ENCODE measurements at places on chromosomes 3 and 15.

GRCh38 chr3:20073683-20074082 is 33.4 kb downstream of the KAT2B start:
- no peak for DNase-seq

GRCh38 chr3:46405301-46406019 is 1.4 kb downstream of the CCR5AS start:
- DNase-seq = no peak

DNA sequence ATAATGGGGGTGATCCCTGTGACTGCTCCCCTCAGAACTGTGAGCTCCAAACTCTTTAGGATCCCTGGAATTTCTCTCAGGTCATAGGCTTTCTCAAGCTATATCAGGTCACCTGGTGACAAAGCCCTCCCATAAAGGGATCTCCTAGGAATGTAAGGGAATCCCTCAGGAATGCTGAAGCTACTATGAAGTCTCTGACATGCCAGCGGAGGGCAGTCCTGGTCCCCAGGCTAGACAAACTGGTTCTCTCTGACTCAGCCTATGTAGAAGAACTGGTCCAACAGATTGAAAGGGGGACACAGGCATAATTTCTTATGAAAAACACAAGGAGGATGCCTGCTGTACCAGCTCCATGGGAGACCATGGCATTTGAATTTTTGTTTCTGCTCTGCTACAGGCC is 6.7 kb downstream of the LPCAT4 start:
- DNase-seq = no peak

DNA sequence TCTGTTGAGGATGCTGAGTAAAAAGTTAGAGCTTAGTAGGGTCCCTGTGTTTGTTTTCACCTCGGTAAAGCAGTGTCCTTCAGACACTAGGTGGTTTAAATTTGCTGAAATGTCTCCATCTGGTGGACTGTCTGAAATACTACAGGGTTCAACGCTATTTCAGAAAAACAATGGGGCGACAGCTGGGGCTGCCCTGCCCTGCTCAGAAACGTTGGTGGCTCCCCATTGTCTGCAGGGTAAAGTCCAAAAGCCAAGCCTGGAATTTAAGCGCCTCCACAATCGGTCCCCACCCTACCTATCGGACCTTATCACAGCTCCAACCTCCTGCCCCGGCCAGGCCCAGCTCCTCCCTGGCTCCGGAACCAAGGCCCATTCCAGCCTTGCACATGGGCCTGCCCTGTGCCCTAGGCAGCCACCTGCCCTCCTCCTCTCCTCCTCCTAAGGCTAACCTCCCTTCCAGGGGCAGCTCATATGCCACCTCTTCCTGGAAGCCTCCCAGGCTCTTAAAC is 4.3 kb upstream of the TSEN2 start:
- no peak for DNase-seq

- DNase-seq = no peak
Measured at GRCh38 chr15:88609344-88610090, 11.6 kb upstream of the AEN start.

- DNase-seq = no peak
Measured at GRCh38 chr3:143343944-143344343, 224.4 kb downstream of the CHST2 start.

DNA sequence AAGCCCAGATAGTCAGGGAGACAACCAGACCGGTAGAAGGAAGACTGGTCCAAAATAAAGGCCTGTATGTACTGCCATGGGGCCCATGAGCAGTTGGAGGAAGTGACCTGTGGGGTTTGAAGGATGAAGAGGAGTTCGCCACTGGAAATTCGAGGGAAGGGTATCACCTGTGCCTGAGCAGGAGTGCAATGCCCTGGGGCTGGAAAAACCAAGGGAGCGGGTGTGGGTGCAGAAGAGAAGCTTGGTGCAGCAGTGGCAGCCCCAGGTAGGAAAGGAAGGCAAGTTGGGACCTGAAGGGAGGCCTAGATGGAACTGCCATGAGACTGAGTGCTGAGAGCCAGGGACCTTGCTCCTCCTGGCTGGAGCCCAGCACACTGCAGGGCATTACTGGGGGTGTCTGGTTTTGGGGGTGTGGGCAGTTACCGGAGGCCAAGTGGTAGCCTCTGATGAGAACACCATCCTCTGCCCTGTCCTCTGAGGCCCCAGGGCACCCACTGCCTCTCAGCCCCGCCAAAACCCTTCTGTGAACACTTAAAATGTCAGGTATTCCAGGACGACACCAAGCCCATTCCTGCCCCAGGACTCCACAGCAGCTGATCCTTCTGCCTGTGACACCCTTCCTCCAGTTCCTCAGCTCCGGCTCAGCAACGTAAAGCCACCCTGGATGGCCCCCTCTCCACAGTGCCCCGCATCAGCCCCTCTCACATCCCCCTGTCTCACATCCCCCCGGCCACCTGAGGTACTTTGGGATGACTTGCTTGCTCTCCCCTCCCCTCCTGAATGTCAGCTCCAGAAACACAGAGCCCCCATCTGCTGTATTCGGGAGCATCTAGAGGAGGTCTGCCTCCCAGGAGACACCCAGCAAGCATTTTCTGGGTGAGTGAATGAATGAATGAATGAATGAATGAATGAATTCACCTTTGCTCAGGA is 42.9 kb downstream of the WNT7A start:
- DNase-seq = no peak

GRCh38 chr3:175969456-175969855 is 1110.3 kb downstream of the NAALADL2 start:
- no peak for DNase-seq

- no peak for DNase-seq
Measured at GRCh38 chr3:40109641-40110490, 199.6 kb upstream of the EIF1B start.

DNA sequence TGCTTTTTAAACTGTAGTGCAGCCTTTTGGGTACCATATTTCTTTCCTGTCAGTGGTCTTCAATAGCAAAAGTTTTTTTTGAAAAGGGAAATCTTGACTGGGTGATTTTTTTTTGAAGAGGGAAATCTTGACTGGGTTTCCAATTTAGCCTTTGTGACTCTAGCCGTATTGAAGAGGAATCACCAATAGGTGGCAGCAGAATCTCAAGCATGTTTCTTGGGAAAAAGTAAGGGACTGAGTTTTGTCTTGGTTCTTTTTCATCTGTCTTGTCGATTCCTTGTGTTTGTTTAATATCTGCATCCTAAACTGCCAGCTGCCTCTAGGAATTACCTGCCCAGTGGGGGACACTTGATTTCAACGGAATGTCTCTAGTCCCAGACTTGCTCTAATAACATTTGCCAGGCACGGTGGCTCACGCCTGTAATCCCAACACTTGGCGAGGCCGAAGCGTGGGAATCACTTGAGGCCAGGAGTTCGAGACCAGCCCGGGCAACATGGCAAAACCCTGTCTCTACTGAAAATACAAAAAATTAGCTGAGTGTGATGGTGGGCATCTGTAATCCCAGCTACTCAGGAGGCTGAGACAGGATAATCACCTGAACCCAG is 89.2 kb downstream of the RBPMS2 start:
- no peak for DNase-seq

GRCh38 chr3:50411229-50411628 is 51.9 kb upstream of the TMEM115 start:
- no peak for DNase-seq

DNA sequence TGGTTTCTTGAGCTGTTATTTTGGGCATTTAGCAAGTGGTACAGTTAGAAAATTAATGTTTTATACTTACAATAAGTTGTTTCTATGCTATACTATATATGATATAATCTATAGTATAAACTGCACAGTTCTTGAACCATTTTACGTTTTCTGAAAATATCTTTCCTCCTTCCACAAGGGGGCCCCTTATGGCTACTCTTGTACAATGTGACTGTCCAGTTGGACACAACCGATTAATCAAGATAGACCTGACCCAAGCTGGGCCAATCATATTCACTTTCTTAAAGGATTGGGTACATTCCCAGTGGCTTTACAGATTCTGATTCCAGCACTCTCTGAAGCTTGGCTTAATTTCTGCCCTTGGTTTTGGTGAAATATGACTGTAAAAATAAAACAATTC is 953.4 kb downstream of the AGBL1 start:
- no peak for DNase-seq

DNA sequence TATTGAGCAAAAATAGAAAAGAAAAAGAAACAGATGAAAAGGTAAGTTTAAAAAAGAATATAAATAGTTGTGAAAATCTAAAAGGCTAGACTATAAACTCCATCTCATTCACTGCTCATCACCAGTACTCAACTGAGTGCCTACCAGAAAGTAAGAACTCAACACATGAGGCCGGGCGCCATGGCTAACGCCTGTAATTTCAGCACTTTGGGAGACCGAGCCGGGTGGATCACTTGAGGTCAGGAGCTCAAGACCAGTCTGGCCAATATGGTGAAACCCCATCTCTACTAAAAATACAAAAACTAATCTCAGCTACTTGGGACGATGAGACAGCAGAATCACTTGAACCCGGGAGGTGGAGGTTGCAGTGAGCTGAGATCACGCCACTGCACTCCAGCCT is 19.3 kb downstream of the LSAMP start:
- DNase-seq = no peak

DNA sequence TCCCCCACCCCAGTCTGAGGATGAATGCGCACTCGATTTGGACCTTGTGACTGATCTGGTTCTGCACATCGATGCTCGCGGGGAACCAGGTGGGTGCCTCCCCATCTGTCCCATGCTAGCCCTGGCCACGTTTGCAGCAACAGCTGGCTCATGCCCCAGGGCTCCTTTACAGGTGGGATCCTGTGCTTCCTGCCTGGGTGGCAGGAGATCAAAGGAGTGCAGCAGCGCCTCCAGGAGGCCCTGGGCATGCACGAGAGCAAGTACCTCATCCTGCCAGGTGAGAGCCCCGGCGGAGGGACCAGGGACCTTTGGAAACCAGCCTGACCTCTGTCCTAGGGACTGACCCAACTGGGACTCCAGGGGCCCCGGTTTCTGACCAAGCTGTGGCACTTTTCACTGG is 44.3 kb downstream of the DHX30 start:
- no peak for DNase-seq

DNA sequence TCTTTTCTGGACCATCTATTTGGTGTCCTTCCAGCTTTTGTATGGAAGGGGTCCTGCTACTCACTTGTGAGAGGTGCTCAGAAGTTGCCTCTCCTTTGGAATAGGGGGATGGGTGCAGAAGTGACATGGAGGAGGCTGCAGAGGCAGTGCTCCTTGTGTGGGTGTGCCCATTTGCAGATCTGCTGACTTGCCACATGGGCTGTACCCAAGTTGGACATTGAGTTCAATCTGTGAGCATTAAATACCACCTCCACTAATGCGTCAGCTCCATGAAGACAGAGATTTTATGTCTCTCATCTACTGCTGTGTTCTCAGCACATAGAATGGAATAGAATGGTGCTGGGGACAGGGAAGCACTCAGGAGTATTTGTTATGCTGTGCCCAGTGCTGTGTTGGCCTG is 76.2 kb downstream of the RGMA start:
- DNase-seq = no peak

- no peak for DNase-seq
Measured at GRCh38 chr3:167780214-167780883, 44.8 kb downstream of the SERPINI1 start.

- DNase-seq = no peak
Measured at GRCh38 chr3:31772272-31772671, 208.8 kb downstream of the OSBPL10 start.

- DNase-seq = no peak
Measured at GRCh38 chr3:11245827-11246662, 26.2 kb upstream of the ATG7 start.

- DNase-seq = no peak
Measured at GRCh38 chr3:79994397-79994796, 226.6 kb upstream of the ROBO1 start.

DNA sequence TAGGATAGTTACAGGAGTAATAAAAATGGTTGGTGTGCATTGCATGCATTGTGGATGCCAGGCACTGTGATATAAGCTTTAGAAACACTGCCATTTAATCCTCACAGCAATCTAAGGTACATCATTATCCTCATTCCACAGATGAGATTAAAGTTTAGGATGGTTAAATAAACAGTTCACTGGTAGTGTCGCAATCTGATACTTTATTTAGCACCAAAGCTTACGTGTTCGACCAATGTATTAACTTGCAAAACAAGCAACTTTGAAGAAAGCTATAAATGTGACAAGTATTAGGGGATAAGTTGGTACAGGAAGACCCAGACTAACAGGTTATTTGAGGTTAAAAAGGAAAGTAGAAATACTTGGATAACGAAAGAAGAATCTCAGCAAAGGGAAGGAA is 150.5 kb upstream of the ZNF385D start:
- DNase-seq = no peak

GRCh38 chr3:38084334-38085310 is 45.6 kb downstream of the DLEC1 start:
- DNase-seq = no peak

DNA sequence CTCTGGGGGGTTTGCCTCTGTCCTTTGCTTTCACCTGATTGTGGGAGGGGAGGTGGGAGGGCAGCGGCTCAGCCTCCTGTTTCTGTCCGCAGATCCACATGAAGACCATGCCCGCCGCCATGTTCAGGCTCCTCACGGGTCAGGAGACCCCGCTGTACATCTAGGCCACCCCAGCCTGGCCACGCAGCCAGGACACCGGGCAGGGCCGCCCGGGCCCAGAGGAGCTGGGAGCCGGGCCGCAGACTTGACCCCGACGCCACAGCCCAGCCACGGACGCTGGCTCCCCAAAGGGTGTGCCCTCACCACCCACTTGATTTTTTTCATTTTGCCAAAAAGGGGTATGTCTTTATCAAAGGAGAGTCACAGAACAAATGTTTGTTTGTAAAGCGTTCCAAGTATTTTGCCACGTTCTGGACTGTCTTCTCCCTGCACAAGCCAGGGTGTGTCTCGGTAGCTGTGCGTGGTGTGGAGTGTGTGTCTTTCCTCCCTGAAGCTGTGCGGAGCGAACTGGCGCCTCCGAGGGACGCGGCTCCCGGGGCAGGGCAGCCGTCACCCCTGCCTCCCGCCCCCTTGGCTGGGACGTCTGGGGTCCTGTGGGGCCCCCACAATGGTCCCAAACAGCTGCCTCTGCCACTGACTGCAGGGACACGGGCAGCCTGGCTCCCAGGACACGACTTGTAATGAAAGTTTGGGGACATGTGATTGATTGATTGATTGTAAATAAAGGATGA is 152.5 kb downstream of the NSMCE3 start:
- no peak for DNase-seq

GRCh38 chr3:134496471-134497071 is 10.7 kb downstream of the CEP63 start:
- no peak for DNase-seq

Measured in activated naive CD4-positive, alpha-beta T cell (primary cell).